Pons (tissue), 1 donor: ENCODE measurements at places on chromosomes 1 and 21.

DNA sequence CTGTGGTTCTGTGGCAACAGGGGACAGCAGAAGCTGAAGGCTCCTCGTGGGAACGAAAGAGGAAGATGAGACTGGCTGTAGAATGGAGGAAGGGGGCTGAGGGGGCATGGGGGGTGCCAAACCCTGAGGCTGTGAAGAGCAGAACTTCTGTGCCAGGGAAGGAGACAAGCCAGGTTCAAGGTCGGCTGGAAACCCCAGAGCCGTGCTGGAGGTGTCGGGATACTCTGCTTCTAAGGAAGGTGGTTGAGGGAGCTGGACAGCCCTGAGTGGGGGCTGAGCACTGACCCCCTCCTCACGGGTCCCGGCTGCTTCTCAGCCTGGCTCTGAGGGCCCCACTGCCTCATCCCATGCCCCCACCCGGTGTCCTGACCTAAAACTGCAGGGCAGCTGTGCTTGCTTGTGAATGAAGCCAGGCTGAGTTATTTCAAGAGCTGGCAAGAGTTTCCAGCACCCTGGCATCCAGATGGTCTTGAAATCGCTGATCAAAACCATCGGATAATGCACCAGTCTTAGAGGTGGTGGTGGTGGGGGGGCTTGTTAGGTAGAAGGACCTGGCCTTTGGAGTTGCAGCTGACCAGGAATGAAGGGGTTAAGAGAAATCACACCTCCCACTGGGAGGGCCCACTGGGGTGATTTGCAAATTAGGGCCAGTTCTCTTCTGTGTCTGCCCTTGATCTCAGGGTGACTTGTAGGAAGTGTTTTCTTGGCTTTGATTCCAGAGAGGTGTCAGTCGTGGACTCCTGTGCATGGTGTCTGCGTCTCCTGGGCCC, 218.9 kb upstream of the C1orf174 start:
- no peak for DNase-seq

DNA sequence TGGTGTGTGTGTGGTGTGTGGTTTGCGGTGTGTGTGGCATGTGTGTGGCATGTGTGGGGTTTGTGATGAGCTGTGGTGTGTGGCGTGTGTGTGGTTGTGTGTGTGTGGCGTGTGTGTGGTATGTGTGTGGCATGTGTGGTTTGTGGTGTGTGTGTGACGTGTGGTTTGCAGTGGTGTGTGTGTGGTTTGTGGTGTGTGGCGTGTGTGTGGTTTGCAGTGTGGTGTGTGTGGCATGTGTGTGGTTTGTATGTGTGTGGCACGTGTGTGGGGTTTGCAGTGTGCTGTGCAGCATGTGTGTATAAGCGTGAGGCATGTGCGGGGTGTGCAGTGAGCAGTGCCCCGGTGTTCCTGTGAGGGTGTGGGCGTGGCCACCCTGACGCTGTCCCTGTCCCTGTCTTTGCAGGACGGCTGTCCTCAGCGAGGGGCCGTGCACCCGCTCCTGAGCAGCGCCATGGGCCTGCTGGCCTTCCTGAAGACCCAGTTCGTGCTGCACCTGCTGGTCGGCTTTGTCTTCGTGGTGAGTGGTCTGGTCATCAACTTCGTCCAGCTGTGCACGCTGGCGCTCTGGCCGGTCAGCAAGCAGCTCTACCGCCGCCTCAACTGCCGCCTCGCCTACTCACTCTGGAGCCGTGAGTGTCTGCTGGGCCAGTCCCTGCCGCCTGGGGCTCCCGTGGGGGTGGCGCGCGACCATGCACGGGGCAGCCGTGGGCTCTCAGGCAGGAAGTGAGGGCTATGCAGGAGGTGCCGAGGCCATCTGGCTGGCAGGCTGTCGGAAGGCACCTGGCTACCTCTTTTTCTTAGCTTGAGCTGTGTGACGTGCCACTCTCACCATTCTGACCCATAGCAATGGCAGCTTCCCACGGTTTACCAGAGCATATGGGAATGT, 52.6 kb upstream of the TRAPPC10 start:
- no peak for DNase-seq

- no peak for DNase-seq
Measured at GRCh38 chr1:3477241-3477995, 23.0 kb downstream of the ARHGEF16 start.

DNA sequence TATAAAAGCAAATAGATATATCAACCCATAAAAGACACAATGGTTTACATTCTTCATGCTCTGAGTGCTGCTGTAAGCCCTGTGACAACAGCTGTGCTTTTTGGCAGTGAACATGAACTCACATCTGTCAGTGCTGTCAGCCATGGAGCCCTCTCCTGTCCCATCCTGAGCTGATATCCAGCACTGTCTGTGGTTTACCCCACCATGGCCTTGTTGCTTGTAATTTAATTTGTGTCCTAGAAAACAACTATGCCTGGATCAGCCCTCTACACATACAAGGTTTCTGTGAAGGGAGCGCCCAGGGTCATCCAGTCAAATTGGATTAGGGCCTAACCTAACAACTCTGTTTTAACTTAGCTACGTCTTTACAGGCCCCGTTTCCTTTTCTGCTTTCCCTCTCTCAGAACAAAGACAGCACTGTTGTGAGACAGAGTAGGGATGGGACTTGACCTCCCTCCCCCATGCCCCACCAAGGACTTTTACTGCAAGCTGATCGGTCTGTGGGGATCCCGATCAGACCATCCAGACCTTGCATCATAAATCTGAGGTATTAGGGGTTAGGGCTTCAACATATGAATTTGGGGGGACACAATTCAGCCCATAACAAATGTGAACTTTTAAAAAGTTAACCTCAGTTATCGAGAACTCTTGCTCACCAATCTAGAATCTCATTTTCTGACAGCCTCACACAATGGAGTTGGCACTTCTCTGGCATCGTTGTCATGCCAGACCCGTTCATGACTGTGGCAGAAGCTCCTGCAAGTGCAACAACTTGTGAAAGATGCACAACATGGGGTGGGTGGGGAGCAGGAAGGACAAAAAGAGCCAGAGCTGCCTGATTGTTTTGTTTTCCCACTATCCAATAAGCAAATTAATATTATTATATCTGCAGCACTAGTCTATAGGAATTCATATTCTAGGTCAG, 16.4 kb upstream of the SLC44A3 start:
- DNase-seq: peak; percentile 92

GRCh38 chr1:67368046-67368514, 60.4 kb downstream of the IL12RB2 start:
- DNase-seq: no peak

DNA sequence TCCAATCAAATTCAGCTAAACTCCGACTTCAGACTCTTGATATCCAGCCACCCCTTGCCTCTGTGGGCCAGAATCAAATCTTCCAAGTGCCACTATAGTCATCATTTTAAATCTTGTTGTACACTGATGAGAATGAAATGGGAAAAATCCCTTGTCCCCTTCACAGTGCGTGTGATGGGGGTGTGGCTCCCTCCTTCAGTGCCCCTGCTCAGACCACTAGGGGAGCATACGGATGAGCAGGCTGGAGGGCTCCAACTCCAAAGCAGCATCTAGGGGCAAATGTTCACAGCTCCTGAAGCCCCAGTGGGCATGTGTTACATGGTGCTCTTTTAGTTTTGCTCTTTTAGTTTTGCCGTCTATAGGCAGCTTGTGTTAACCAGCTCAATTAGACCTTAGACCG, 35.4 kb upstream of the HSD3B1 start:
- DNase-seq: no peak
